Activated T-cell treated with anti-CD3 and anti-CD28 coated beads, Interleukin-2, amount 50 U/mL, for 1 hour (primary cell): ENCODE measurements at places on chromosomes 6 and 20.

DNA sequence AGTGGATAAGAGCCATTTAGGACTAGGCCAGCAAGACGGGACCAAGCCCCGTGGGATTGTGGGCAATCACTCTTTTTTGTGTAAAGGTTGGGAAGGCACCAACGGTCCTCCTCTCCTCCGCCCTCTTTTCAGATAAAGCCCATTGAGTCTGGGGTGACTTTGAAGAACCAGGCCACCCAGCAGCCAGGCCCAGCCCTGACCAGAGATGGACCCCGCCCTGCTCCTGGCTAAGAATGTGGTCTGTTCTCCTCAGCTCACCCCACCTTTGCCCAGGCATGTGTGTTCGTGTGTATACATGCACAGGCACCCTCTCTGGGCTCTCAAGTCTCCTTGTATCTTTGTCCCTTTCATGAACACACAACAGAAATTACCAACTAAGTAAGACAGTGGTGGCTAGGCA lies 9.1 kb downstream of the SDC4 start:
- DNase-seq, result no peak

- peak; percentile 29 for DNase-seq
Observed at GRCh38 chr20:44153636-44154043, 33.3 kb downstream of the JPH2 start.

GRCh38 chr6:110693296-110693695 lies 122.0 kb downstream of the CDK19 start:
- DNase-seq, result no peak

GRCh38 chr6:131199568-131200272 lies 64.5 kb downstream of the AKAP7 start:
- DNase-seq, result peak; percentile 69

DNA sequence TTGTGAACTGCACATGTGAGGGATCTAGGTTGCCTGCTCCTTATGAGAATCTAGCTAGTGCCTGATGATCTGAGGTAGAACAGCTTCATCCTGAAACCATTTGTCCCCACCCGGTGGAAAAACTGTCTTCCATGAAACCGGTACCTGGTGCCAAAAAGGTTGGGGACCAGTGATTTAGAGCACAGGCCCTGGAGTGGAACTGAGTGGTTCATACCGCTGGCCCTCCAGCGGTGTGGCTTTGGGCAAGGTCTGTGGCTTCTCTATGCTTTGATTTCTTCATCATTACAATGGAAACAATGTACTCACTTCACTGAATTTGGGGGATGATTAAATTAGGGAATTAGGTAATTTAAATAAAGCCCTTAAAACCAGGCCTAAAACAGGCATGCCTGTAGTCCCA lies 36.3 kb downstream of the CD164 start:
- DNase-seq, result no peak

- no peak for DNase-seq
Observed at GRCh38 chr6:37369321-37370201, 15.8 kb downstream of the RNF8 start.

GRCh38 chr6:93751969-93752368 lies 332.6 kb upstream of the EPHA7 start:
- no peak for DNase-seq

- DNase-seq, result no peak
Observed at GRCh38 chr20:20864351-20865096, 152.1 kb upstream of the RALGAPA2 start.

DNA sequence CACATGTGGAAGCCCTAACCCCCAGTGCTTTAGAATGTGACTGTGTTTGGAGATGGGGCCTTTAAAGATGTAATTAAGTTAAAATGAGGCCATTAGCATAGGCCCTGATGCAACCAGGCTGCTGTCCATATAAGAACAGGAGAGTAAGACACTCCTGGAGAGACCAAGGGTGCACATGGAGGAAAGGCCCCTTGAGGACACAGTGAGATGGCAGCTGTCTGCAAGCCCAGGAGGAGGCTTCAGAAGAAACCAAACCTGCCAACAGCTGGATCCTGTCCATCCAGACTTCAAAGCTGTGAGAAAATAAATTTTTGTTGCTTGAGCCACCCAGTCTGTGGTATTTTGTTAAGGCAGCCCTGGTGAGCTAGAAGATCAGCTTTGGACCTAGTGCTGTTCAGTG lies 16.8 kb upstream of the SNRPB2 start:
- DNase-seq, result no peak

DNA sequence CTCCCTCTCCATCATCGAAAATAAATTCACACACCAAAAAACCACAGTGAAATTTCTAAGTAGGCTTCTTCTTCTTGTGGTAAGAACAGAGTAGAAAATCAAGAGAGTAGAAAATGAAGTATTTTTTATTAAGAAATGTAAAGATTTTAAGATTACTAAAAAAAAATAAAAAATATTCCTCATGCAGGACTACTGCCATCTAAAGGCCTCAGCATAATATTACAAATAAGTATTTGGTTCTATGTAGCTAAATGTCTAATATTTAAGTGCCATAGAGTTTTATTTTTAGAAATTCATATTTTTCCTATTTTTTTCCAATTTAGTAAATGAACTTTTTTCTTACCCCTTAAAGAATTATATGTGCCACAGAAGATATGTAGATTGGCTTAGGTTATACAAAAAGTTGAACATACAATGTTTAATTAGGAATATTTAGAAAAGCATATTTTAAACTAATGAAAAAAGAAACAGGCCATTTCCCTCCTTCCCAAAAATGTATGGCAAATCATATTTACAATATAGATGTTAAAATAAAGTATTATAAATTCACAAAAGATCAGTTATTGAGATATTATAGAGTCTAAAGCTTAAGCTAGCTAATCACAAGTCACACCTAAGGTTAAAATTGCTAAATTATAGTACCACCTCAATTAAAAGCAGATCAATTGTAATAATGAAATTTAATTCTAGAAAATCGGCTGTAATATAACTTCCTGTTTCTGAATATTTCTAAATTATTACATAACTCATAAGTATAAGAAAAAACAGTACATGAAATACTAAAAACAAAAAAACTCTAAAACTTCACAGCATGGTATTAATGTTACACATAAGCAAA lies 3.5 kb upstream of the NT5DC1 start:
- no peak for DNase-seq

DNA sequence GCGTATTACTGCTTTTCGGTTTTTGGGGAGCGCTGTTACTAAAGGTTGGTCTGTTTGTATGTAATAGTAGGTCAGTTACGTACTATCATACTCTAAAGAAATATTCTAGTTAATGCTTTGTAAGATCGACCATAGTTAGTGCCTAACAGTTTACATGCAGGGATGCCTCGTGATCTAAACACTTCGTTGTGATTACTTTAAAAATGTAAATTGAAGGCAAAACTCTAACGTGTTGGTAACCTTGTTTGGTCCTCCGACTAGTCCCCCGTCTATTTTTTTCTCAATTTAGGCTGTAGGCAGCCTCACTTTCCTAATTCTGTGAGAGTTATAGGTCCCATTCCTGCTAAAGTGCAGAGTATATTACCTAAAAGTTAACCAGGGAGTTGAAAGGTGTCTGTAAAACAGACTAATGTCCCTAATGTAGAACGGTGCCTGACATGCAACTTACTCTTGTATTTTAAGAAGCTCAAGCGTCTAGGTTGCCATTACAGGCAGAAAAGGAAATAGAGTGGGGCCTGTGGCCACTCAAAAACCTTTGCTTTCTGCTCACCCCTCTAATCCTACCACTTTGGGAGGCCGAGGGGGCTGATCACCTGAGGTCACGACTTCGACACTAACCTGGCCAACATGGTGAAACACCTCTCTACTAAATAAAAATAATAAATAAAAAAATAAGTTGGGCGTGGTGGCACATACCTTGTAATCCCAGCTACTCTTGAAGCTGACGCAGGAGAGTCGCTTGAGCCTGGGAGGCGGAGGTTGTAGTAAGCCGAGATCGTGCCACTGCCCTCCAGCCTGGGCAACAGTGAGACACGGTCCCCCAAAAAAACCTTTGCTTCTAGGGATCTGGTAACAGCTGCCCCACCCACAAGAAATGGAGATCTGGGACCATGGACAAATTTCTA lies 37.8 kb downstream of the HFE start:
- peak; percentile 26 for DNase-seq

- no peak for DNase-seq
Observed at GRCh38 chr6:111800259-111800765, 72.9 kb downstream of the FYN start.

- DNase-seq, result no peak
Observed at GRCh38 chr6:135906542-135906941, 55.0 kb downstream of the PDE7B start.

DNA sequence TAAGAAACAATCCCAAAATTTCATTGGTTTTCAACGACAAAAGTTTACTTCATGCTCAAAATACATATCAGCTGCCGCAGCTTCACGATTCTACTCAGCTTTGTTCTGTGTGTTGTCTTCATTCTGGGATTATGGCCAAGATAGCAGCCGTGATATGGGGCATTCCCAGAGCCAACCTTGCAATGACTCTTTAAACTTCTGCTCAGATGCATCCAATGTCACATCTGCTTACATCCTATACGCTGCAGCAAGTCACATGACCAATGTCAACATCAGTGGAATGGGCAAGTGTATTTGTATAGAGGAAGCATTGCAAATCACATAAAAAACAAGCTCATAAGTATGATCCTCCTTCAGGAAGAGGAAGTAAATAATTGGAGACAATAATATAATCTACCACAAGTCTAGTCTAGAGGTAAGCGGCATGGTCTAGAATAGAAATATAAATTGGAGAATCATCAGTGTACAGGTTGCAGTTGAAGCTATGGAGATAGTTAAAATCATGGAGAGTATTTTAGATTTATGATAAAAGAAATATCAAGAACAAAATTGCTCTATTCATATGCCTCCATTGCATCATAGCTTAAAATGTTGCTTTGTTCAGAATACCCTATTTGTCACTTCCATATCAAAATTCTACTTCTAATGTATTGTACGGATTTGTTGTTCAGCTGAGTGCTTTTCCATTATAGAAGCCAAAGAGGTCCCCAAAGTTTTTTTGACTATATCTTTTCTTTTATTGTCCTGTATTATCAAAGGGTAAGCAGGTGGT lies 7.2 kb upstream of the C6orf141 start:
- no peak for DNase-seq
